ENCODE measurements at places on chromosomes 4 and X. TPM values are rescaled to one million over a fixed set of nuclear protein-coding genes. Genes with fewer than 3 reads are reported as not detected.
A peak's percentile ranks its signal among the peaks of the same experiment; 100 is the strongest.

DNA sequence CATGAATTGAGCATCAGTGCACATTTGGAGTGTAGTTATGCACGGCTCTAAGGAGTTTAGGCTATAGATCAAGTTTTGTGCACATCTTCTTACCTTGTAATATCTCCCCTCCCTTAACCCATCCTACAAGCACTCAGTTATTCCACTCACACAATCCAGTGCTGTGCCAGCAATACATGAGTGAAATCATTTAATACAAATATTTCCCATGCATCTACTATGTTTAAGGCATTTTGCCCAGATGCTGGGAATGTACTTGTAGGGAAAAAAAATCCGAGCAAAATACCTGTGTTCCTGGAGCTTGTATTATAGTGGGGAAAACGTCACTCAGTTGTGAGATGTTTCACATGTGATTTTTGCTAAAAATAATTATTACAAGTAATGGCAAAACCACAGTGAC, 191.6 kb upstream of the LDB2 start:
- DNase-seq = no peak

The YIPF6 gene
- polyA plus RNA-seq = 23.6 TPM

The RNF128 gene
- not detected for polyA plus RNA-seq

GRCh38 chrX:13266641-13267345, 53.1 kb downstream of the ATXN3L start:
- DNase-seq = no peak

The GUCY1A1 gene
- 0.31 TPM for polyA plus RNA-seq

GRCh38 chr4:122583906-122584305, 37.0 kb downstream of the IL21 start:
- peak; percentile 30 for DNase-seq

GRCh38 chrX:133090236-133090809, 6.6 kb downstream of the USP26 start:
- no peak for DNase-seq

The NEUROG2 gene
- polyA plus RNA-seq = not detected

- DNase-seq = no peak
Observed at GRCh38 chrX:48591255-48591791, 6.0 kb upstream of the WDR13 start.

The EFHC2 gene
- polyA plus RNA-seq = 0.22 TPM

The PIM2 gene
- 9.9 TPM for polyA plus RNA-seq

DNA sequence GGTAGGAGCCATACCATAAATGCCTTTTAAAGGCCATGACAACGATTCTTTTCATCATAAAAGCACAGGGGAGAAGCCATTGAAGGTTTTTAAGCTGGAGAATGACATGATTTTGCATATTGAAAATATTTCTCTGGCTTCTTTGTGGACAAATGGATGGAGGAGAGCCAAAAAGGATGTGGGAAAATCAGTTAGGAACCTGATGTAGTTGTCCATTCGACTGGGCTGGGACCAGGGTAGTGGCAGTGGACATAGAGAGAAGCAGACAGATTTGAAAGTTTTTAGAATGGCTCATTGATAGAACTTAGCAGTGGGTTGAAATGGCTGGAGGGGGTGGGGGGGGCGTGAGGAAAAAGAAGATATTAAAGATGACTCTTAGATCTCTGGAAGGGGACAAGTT, 19.7 kb upstream of the MSN start:
- no peak for DNase-seq

- no peak for DNase-seq
Observed at GRCh38 chr4:173535957-173536356, 5.9 kb upstream of the HAND2 start.

GRCh38 chr4:71595576-71596108, 188.2 kb downstream of the GC start:
- no peak for DNase-seq

DNA sequence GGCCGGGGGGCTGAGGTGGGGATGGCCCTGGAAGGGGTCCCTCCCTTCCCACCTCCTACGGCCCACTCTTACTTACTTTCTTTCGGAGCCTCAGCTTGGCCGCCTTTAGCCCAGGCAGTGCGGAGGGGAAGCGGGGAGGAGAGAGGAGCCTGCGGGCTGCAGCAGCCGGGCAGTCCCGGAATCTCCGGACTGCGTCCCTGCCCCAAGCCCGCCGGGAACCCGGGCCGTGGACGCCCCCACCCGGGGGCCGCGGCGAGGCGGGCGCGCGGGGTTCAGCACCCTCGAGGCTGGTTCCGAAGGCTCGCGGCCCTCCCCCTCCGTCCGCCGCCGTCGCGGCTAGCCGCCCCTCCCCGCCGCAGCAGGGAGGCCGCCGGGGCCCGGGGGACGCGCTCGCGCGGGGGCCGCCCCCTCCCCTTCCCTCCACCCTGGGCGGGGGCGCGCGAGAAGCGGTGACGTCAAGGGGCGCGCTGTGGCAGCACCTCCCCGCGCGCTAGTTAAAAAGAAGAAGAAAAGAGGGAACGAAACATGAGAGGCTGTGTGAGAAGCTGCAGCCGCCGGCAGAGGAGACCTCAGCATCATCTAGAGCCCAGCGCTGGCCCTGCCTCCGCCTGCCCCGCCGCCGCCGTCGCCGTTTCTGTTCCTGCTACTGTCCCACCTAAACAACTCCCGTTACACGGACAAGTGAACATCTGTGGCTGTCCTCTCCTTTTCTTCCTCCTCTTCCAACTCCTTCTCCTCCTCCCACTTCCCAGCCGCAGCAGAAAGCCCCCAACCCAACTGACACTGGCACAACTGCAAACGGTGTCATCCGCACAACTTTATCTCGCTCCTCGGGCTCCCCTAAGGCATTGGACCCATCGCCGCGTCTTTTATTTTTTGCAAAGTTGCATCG, at the start of gene HHIP:
Gene HHIP (plus strand): TSS at position 526 of the 892 bp plus-strand sequence. CDS start 520 bp downstream, outside the sequence.
- peak; percentile 2 for DNase-seq

- DNase-seq = no peak
Observed at GRCh38 chr4:2256781-2257191, 5.1 kb downstream of the MXD4 start.

The SFRP2 gene
- polyA plus RNA-seq = not detected

- DNase-seq = no peak
Observed at GRCh38 chr4:951186-951585, 18.9 kb downstream of the TMEM175 start.

- DNase-seq = no peak
Observed at GRCh38 chr4:53507671-53508286, 83.5 kb downstream of the LNX1 start.

GRCh38 chr4:83610729-83611128, 74.8 kb downstream of the GPAT3 start:
- no peak for DNase-seq

DNA sequence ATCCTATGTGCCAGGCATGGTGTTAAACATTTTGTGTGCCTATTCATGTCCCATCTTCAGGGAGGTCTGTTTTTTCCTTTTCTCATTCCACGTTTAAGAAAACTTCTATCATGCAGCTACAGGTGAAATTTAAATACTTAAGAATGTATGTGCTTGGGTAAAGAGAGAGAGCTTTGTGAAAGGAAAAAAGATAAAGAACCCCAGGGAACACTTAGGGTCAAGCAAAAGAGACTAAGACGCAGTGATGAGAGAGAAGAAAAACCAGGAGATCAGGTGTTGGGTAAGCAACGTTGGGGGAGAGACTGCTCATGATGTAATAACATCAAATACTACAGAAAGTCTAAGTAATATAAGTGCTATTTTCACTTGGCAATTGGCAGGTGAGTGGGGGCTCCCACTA, 253.7 kb downstream of the GRXCR1 start:
- no peak for DNase-seq

The POF1B gene
- polyA plus RNA-seq = not detected

The RASSF6 gene
- polyA plus RNA-seq = not detected

DNA sequence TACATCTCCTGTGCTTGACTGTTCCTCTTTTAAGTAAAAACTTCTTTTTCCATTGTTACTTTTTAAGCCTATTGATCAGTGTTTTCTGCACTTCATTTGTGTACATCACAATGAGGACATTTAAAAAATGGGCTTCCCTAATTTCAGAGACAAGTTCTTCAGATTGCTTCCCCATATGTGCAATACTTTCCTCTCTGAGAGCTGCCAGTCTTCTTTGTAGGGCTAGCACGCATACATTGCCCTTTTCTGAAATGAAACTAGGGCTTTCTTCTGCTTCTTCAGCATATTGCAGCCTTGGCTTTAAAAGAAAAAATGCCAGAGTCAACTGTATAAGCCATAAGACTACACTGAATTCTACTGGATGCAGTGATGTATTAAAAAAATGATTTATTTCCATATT, 37.8 kb downstream of the FAT4 start:
- DNase-seq = no peak

DNA sequence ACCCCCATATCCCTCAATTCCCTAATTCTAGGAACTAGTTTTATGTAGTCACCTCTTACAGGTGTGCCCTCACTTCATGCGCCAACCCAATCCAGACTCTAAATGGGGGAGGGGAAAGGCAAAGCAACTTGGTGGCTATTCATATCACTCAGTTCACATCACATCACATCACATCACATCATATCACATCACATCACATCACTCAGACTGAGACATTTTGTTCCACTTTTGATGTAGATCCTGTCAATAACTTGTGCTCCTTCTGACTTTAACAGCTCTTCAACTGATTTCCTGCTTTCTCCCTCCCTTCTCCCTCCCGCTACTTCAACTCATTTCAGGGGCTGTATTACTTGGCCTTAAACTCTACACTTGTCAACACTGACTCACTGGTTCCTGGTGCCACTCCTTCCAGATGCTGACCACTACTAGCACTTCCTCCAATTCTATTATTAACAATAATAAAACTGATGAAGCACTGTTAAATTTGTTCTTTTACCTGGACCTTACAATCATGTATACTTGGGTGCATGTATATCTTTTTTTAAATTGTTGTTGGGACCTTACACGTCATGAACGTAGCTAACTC, 29.1 kb upstream of the PLS3 start:
- DNase-seq = no peak

The PNPLA4 gene
- 21.5 TPM for polyA plus RNA-seq

- no peak for DNase-seq
Observed at GRCh38 chr4:186297013-186297645, 31.1 kb downstream of the F11 start.

- DNase-seq = no peak
Observed at GRCh38 chr4:120528428-120528827, 394.1 kb downstream of the PRDM5 start.

- DNase-seq = no peak
Observed at GRCh38 chrX:19683817-19684216, 168.5 kb upstream of the MAP3K15 start.

GRCh38 chr4:81030061-81030980, at the start of gene BMP3:
Gene BMP3, plus strand, starts transcription at chr4:81030708. Its CDS starts 577 bp downstream, at chr4:81031285.
- DNase-seq = no peak

The TDO2 gene
- polyA plus RNA-seq = not detected

DNA sequence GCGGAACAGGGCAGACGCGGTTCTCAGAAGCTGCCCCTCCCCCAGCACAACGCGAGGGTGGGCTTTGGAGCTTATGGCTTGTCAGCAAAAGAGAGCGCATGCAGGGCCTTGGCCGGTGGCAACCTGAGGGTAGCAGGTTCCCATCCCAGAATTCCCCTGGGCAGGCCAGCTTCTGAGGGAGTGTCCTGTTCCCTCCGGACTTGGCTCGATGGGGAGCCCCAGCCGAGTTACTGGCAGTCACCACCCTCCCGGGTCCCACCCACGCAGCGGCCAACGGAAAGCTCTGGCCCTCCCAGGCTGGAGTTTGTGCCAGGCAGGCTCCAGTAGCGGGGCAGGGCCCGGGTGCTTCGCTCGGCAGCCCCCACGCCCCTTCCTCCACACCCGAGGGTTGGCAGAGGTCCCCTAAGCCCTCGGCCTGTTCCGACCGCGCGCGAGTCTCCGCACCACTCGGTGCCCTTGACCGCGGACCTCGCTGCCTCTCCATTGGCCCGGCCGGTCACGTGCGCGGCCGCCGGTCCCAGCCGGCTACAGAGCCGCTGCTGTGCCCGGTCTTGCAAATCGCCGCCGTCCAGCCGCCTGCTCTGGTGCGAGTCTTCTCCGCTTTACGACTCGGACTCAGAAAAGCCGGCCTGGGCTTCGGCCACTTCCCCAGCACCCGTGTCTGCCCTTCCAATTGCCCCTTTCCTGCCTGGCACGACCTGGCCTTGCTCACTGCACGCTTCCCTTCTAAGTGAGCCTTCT, 20.9 kb upstream of the MTM1 start:
- DNase-seq = peak; percentile 32

The UGT2B15 gene
- not detected for polyA plus RNA-seq

GRCh38 chrX:111168314-111168713, 72.3 kb downstream of the PAK3 start:
- DNase-seq = no peak

DNA sequence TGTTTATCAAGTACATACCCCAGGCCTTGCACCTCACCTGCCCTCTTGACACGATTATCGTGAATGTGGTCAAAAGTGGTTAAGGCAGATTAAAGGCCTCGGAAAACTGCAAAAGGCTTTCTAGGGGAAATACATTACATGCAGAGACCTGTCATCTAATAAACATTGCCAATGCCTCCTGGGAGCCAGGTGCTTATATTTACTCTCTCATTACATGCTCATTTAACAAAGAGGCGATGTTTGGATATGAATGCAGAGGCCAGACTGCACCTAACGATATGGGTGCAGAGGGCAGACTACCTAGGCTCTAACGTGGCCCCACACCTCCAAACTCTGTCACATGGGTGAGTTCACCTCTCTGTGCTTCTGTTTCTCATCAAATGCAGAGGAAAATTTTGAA, 14.5 kb downstream of the CRMP1 start:
- DNase-seq = no peak

- DNase-seq = no peak
Observed at GRCh38 chrX:39556056-39556455, 541.7 kb downstream of the BCOR start.

DNA sequence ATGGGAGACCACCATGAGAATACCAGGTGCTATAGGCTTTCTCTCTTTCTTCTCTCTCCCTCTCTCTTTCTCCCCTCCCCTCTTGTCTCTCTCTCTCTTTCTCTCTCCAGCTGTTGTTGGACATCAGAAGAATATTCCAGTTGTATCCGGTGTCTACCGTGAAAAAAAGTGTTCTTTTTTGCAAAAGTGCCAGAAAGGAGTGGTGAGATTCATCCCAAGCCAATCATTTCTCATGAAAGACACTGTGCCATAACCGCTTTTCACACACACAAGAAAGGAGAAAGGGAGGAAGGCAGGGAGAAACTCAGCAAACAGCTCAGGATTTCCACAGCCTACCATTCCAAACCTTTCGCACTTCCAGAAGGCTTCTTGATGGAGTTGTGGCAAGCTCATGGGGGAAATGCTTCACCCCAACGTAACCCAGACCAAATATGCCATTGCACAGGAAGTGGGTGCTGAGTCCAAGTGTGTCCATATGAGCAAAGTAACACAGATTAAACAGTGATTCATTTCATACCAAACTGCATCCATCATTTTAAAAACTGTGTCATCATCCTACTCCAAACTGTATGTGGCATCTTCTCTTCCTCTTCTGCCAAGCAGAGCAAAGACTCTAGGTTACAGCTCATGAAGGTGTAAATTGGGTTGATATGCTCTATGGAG, 224.0 kb downstream of the APBB2 start:
- peak; percentile 76 for DNase-seq

DNA sequence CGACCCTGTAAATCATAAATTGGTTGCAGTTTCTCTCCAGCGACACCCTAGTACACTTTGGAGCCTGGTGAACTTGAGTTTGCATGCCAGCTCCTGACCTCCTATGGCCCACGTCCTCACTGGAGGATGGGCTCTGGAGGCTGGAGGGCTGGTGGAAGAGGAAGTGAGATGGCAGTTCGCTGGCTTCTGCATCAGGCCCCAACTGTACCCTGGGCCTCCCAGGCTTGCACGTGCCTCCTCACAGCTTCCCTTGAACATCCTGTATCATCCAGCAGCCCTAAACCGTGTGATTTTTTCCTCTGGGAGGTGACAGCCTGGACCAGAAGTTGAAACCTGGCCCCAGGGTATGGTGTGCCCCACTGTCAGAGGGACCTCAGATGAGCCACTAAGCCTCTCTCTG, 78.5 kb downstream of the HTRA3 start:
- DNase-seq = no peak

Data from CD14-positive monocyte (primary cell).